ENCODE measurements at places on chromosomes 5 and 9. TPM values are rescaled to one million over a fixed set of nuclear protein-coding genes. Genes with fewer than 3 reads are reported as not detected.

- no peak for DNase-seq
These were observed 114.2 kb downstream of the RGS3 start for GRCh38 chr9:113577525-113578261.

DNA sequence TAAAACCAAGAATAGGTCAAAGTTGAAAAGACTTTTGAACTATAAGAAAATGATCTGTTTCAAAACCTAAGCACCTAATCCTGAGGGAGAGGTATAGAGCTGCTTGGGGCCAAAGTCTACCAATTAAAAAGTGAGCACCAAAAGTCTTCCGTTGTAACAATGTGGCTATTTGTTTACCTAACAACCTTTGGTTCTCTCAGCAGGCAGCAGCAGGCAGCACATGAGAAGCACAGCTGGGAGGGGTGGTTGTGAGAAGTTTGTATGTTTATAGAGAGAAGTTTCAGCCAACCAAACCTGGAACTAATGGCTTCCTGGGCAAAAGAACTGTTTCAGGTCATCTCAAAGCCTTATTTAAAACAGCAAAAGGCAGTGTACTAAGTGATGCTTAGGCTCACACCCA lies 59.8 kb upstream of the TBC1D9B start:
- DNase-seq: no peak

- DNase-seq: no peak
These were observed 12.2 kb downstream of the ACTL7A start for GRCh38 chr9:108874058-108874788.

DNA sequence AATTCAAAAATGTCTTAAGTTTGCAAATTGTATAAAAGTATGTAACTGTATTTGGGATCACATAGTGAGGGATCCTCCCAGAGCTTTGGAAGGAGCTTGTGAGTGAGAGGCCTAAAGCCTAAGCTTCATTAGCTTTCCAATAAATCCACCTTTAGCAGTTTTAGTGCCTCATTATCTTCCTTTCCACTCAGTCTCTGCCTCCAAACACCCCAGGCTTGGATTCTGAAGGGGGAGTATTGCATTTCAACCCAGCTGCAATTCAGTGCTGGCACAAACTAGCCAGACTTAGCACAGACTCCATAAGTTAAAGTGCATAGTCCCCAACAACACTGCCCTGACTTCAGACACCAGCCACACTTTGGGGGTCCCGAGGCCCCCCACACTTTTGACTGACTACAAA lies 113.5 kb downstream of the SMARCA2 start:
- no peak for DNase-seq

- DNase-seq: peak; percentile 20
These were observed 101.0 kb downstream of the TMEM232 start for GRCh38 chr5:110625376-110625999.

- no peak for DNase-seq
These were observed 244.5 kb downstream of the PLK2 start for GRCh38 chr5:58215364-58215763.

- DNase-seq: no peak
These were observed 214.4 kb downstream of the SEMA6A start for GRCh38 chr5:116360008-116360853.

- DNase-seq: no peak
These were observed 46.5 kb downstream of the TARS1 start for GRCh38 chr5:33487236-33487635.

DNA sequence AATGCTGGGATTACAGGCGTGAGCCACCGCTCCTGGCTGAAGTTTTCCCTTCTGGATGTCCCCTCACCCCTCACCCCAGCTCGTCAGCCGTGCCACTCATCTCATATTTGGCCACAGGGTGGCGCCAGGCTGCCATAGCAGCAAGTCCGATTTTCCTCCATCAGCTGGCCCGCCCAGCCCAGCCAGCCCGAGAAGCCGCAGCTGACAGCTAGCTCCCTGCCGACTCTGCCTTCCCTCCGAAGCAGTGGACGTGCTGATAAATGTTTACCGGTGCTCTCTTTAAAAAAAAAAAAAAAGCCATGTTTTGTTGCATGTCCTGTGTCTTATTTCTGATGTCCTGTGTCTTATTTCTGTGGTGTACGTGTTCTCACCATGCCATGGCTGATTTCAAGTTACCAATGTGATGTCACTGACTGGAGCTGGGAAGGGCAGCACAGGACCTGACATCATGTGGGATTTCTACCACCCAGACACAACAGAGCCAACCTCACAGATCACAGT lies 58.3 kb downstream of the PFDN1 start:
- peak; percentile 83 for DNase-seq

- peak; percentile 94 for DNase-seq
These were observed at the start of gene ZFR for GRCh38 chr5:32444431-32445286. ZFR (minus strand) TSS chr5:32444740; CDS start chr5:32444658, 82 bp downstream.

DNA sequence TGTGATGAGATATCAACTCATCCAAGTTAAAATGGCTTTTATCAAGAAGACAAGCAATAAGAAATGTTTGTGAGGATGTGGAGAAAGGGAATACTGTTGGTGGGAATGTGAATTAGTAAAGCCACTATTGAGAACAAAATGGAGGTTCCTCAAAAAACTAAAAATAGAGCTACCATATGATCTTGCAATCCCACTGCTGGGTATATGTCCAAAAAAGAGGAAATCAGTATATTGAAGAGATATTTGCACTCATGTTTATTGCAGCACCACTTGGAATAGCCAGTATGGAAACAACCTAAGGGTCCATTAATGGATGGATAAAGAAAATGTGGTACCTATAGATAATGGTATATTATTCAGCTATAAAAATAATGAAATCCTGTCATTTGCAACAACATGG lies 25.1 kb downstream of the PPIP5K2 start:
- DNase-seq: no peak

GRCh38 chr5:150304481-150305081 lies 1.9 kb upstream of the ARSI start:
- no peak for DNase-seq

GRCh38 chr9:18437315-18438201 lies 36.4 kb upstream of the ADAMTSL1 start:
- DNase-seq: no peak

DNA sequence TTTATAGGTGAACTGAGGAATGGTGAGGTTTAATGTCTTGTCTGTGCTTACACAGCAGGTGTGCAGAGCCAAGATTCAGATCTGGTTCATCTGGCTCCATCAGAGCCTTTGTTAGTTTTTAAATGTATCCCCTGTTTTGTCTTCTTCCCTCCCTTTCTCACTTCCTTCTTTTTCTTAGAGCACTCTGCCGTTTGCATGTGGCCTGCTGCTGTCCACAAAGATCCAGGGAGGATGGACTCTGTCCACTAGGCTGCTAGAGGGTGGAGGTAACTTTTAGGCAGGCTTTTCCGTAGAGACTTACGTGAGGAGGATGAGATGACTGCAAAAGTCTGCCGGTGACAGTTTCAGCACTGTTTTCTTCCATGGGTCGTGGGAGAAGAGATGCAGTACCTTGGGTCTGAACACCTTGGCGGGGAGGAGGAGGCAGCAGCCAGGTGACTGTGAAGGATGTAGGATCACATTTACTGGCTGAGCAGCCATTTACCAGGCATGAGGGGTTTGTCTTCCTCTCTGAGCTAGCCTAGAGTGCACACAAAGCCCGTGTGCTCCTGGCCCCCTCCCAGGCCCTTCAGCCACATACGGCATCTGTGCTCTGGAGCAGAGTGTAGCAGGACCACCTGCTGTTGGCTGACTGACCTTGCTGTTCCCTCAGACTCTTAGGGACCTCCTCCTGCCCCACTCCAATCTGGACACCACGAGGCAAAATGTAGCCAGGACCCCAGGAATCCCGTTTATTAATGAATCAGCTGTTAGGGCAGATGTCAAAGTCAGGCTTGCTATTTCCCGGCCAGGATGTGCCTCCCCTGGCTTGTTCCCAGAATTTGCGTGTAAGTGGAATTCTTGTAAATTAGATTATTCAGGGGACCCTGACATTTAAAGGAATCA lies 1.8 kb downstream of the NTMT1 start:
- no peak for DNase-seq

DNA sequence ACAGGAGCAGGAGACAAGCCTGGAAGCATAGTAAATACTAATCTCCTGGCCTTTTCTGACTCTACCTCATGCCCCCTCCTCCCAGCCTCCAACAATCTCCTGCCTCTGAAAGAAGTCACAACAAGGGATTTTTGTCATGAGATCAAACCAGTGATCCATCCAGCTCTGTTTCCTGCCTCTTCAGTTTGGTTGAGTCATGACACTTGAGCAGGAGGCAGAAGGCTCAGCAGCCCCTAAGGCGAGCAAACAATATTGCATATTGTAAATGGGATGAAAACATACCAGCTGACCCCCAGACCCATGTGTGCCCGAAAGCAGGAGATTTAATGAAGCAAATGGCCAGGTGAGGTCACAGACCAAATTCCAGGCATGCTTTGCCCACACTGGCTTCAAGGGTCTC lies 272.8 kb downstream of the GAS1 start:
- no peak for DNase-seq

- DNase-seq: no peak
These were observed 18.3 kb upstream of the CKMT2 start for GRCh38 chr5:81214848-81215247.

GRCh38 chr9:95463148-95464060 lies 53.4 kb downstream of the PTCH1 start:
- no peak for DNase-seq

DNA sequence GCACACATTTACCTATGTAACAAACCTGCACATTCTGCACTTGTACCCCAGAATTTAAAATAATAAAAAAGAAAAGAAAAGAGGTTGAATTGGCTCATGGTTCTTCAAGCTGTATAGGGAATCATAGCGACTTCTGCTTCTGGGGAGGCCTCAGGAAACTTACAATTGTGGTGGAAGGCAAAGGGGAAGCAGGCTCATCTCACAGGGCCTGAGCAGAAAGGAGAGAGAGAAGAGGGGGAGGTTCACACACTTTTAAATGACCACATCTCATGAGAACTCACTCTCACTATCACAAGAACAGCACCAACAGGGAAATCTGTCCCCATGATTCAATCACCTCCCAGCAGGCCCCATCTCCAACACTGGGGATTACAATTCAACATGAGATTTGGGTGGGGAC lies 214.6 kb downstream of the CDK5RAP2 start:
- no peak for DNase-seq

DNA sequence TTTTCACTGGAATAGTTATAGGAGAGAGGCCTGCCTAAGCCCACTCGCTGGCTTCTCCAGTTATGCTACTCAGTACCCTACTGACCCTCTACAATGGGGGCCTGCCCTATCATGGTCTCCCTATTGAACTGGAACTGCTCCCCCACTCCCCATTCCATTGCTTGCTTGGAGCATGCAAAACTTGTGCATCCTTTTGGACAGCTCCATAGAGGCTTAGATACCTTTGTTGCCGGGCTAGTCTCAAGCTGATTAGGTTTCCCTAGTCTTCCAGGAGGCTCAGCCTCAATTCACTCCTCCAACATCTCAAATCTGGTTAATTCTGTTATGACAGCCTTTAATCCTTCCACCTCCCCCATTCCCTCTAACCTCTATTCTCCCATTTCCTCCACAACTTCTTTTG lies 39.9 kb downstream of the KIF24 start:
- no peak for DNase-seq

FOXD4L5 gene
- total RNA-seq: 0.79 TPM

TCERG1 gene
- 95.2 TPM for total RNA-seq

CFAP90 gene
- total RNA-seq: not detected

CA9 gene
- not detected for total RNA-seq

DRD1 gene
- total RNA-seq: not detected

PPP2R2B gene
- total RNA-seq: not detected

FLT4 gene
- total RNA-seq: not detected

OR1Q1 gene
- total RNA-seq: not detected
